ENCODE measurements at places on chromosomes 6 and 20.
A peak's percentile ranks its signal among the peaks of the same experiment; 100 is the strongest.

- DNase-seq = peak; percentile 45
Measured at GRCh38 chr20:36435592-36436541, 105.5 kb upstream of the MYL9 start.

- peak; percentile 18 for DNase-seq
Measured at GRCh38 chr6:107657755-107658461, 166.2 kb downstream of the SCML4 start.

- DNase-seq = no peak
Measured at GRCh38 chr6:31538805-31539400, 2.9 kb downstream of the DDX39B start.

GRCh38 chr20:6686171-6686570 lies 81.3 kb upstream of the BMP2 start:
- no peak for DNase-seq

- no peak for DNase-seq
Measured at GRCh38 chr6:11478586-11478985, 59.0 kb upstream of the TMEM170B start.

DNA sequence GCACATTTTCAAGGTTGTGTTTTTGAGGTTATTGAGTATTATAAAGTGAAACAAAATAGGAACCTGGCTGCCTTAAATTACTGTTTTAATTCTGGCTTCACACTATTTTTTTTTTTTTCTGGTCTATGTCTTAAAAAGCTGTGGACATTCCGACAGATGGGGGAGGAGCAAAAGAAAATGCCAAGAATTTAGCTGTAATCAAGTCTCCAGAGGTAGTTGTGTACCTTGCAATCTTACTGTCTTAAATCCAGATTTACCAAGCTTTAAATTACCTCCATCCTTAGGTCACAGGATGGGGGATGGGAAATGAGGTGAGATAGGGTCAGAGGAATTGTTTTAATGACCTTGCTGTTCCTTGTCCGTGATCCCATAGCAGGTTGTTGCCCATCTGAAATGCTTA lies 182.8 kb downstream of the UTRN start:
- DNase-seq = no peak

DNA sequence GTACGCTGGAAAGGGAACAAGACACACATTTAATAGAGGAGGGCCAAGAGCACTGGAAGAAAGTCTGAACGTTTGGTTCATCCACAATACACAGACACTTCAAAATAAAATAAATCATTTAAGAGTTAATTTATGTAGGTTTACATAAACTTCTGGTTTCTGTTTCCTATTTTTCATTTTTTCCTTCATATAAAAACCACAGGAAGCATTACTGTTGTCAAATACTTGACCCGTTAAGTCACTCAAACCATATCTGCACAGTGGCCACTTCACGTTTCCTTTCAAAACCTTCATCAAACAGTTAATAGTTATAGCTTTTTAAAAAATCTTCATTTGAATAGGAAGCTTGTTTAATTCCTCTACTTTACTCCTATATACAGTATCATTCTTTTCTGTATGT lies 257.6 kb upstream of the THEMIS start:
- DNase-seq = no peak

GRCh38 chr6:34234667-34235306 lies 1.9 kb upstream of the HMGA1 start:
- no peak for DNase-seq

- no peak for DNase-seq
Measured at GRCh38 chr6:82217018-82217586, 30.4 kb downstream of the IBTK start.

- no peak for DNase-seq
Measured at GRCh38 chr20:416950-417800, 9.1 kb downstream of the RBCK1 start.

GRCh38 chr6:22435151-22435550 lies 134.2 kb upstream of the HDGFL1 start:
- DNase-seq = no peak

DNA sequence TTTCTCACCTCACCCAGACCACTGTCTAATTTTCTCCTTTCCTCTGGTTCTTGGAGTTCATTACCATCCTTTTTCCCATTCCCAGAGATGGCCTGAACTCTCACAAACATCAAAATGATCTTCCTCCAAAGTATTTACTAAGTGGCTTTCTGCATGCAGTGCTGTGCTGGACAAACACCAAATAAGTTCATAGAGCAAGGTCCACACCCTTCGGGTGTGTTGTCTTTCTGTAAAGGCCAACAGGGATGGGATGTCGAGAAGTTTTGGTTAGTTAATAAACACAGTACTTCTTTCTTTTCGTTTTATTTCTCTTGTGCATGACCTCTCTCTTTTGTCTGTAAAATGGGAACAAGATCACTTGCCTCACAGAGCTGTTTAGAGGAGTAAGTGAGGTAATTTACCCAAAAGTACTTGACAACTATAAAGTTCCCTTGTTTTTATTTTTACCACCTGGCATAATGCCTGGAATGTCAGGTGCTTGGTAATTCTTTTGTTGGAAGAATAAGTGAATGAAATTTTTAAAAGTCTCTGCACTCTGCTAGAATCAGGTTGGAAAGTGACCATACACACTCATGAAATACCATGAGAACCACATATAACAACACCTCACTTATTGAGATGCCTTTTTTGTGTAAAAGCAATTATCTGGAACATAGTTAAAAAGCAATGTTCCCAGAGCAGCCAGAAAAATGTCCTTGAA lies 22.8 kb upstream of the CCN6 start:
- no peak for DNase-seq

GRCh38 chr6:160394654-160395035 lies 46.5 kb downstream of the SLC22A3 start:
- DNase-seq = no peak

DNA sequence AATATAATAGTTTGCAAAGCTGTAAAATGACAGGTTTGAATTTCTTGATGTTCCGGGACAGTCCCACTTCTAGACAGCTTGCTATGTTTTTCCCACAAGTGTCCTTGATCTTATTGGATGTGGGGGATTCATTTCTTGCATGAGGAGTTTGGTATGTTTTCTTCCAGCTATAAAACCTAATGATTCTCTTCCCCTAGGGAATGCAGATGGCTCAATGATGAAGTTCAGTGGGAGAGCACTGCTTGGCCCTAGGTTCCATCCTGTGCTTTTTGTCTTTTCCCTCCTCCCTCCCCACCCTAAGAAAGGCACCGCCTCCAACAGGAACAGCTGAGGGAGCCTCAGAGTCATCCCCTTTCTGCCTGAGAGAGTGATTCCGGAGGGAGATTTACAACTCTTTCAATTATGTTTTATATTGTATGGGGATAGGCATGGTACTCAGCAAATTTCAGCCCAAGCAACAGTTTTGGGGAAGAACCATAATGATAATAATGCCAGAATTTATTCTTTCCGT lies 149.2 kb downstream of the PHACTR1 start:
- no peak for DNase-seq

- no peak for DNase-seq
Measured at GRCh38 chr6:16355699-16356446, 117.5 kb downstream of the GMPR start.

- DNase-seq = no peak
Measured at GRCh38 chr20:12733811-12734210, 275.0 kb upstream of the SPTLC3 start.
